Hematopoietic multipotent progenitor cell (in vitro differentiated cells): ENCODE measurements at places on chromosomes 4 and X.
A peak's percentile ranks its signal among the peaks of the same experiment; 100 is the strongest.

DNA sequence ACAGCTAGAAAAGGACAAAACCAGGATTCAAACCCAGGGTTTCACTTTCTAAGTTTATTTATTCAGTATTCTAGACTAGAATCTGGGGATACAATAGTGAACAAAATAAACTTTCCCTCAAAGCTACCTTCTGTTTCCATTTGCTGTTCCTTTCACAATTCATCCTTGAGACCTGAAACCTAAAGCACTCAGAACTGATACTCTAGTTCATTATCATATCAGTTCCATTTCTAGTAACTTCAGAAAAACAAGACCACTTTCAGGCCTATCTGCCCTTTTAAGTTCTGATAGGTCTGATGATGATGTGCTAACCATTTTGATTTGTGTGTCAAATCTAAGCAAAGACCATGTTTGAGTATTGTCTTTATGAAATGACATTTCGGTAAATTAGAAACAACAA lies 7.8 kb upstream of the XK start:
- DNase-seq, result no peak

- peak; percentile 85 for DNase-seq
These were observed 22.8 kb downstream of the CFAP99 start for GRCh38 chr4:2441393-2442174.

DNA sequence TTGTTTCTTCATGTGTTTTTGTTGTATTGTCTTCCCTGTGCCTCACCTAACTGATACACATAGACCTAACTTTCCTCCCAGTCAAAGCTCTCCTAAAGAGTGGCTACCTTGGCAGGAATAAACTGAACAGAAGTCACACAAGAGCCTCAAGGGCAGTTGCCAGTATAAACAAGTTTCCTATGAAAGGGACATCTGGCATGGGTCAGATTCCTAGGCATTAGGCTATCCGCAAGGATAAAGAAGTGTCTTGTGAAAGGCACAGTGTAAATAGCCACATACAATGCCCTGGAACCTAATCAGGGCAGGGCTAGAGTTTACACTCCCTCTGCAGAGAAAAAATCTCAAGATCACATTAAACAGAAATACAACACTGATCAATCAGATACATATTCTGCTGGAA lies 220.8 kb downstream of the SPANXN3 start:
- no peak for DNase-seq

DNA sequence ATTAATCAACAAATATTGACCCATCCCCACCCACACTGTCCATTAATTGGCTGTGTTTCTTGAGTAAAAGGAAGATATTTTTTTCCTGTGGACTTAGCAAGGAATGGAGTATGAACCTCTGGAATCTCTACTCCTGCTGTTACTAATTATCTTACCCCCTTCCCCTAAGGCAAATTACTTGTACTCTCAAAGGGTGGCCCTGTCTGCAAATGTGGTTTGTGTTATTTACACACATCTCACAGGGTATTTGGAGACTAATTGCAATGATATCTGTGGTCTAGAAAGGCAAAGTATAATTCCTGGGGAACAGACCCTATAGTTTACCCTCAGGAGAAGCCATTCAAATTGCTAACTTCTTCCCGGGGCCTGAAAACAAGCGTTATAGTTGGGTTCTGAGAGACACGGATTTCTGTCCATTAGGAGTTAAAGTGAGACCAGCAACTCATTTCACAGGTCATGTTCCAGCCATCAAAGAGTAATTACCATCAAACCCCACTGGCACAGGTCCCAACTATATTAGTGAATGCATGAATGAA lies 133.0 kb upstream of the RASGEF1B start:
- no peak for DNase-seq

GRCh38 chr4:73859614-73860088 lies 6.6 kb downstream of the PF4V1 start:
- no peak for DNase-seq

DNA sequence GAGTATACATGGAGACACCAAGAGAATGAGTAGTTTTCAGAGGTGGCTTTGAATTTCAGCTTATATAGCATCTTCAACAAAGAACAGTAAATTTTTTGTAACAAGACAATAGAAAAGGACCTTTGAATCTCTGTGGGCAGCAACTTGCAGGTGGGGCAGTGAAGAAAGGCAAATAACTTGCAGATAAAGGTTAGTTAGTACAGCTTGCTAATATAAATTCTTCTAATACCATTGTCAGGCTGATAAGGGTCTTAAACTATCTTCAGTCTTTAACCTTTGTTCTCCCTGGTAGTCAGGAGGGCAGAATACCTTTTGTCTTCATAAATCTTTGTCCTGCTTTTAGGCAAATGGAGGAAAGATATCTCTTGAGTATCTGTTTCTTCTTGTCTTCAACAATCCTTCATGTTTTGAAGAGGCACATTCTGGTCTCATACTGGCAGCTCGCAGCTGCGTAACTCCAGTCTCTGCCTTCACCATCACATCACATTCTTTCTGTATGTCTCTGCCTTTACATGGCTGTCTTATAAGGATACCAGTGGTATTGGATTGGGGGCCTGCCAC lies 16.0 kb downstream of the ANXA3 start:
- no peak for DNase-seq

DNA sequence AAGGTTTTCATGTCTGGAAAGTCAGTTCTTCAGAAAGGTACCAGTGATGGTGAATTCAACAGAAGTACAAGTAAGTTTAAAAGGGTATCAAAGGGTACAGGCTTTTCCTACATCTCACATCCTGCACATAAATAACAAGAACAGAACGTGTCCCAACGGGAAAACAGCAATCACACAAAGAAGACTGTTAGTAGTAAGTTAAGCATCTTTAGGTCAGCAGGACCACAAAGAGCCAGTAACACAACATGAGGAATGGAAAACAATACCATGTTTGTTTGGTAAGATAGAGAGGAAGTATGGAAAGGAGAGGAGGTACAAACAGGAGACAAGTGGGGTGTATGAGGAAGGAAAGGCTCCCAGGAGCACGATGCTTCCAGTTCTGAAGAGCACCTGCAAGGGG lies 43.2 kb downstream of the SAT1 start:
- no peak for DNase-seq

GRCh38 chr4:75345423-75345822 lies 168.8 kb downstream of the RCHY1 start:
- DNase-seq, result no peak

DNA sequence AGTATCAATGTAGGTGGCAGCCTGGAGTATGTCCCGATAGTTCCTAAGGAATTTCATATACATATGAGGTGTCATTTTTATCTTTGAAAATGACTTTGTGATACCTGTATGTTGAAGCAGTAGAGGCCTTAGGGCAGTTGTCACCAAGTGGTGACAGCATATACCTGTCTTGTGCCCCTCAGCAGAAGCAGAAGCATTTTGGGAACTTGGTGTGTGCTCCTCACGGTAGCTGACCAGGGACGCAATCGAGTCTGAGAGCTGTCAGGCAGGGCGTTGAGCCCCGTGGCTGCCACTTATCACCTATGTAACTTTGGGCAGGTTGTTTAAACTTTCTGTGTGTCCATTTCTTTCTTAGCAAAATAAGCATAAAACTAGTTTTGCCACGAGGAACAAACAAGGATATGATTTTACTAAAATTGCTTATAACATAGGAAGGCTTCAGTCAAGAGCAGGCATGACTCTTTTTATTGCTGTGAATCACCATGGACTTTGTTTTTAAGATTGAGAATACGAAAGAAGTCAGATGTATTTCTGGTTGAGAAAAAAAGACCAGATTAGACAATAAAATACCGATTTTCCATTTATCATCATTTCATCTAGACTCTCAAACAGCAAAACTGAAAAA lies 161.5 kb downstream of the CPE start:
- DNase-seq, result no peak

GRCh38 chrX:154019633-154020528 lies at the start of gene IRAK1:
Gene IRAK1, minus strand, starts transcription at chrX:154019902. Its CDS starts 90 bp downstream, at chrX:154019812.
- peak; percentile 54 for DNase-seq

DNA sequence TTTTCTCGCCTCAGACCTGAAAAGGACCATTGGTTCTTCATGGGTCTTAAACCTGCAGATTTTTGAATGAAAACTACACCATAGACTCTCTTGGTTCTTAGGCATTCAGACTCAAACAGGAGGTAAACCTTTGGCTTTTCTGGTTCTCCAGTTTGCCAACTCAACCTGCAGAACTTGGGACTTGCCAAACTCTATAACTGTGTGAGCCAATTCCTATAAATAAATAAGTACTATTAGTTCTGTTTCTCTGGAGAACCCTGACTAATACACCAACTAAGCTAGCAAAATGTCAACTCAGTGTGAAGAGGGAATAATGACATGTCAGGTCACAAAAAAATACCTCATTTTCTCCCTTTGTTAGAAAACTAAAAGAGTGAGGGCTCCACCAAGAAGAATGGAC lies 374.6 kb downstream of the RAB28 start:
- DNase-seq, result no peak

DNA sequence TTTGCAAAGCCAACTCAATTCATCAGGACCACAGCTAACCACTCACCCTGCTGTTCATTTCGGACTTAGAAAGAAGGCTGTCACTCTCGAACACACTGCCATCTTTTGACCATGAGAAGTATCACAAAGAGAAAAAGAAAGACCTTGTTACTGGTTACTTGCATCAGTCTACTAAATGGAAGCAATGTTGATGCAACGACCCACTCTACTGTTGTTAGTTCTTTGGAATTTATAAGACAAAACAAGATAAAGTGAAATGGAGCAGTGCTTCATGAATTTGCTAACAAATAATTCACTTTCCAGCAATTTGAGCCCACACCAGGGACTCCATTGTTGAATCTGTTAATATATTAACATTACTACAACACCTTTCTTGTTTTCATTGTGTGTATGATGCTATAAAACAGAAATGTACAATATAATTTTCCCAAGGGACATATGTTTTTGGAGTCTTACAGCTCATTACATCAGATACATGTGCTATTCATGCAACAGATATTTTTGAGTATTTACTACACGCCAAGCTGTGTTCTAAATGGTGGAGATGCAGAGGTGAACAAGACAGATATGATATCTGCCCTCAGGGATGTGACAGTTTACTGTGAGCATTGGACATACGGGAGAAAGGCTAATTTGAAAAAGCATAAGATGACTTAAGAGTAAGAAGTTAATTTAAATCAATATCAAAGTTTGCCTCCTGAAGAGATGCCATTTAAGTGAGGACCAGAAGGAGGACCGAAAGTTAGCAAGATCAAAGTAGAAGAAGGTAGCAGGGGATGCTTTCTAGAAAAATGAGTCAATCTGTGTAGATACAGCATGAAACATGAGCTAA lies 87.2 kb downstream of the AREG start:
- peak; percentile 79 for DNase-seq

GRCh38 chrX:137424679-137425078 lies 141.2 kb upstream of the ZIC3 start:
- DNase-seq, result no peak

DNA sequence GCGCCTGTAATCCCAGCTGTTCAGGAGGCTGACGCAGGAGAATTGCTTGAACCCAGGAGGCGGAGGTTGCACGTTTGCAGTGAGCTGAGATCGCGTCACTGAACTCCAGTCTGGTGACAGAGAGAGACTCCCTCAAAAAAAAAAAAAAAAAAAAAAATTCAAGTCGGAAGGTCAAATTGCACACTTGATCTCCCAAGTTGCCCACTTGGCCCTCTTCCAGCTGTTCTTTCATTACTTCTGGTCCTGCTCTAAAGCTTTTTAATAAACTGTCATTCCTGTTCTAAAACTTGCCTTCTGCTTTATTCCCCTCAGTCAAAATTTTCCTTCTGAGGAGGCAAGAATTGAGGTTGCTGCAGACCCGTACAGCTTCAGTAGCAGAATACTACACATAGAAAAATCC lies 2358.0 kb downstream of the ARAP2 start:
- no peak for DNase-seq

- no peak for DNase-seq
These were observed 684.9 kb downstream of the TRAM1L1 start for GRCh38 chr4:116400480-116400879.

DNA sequence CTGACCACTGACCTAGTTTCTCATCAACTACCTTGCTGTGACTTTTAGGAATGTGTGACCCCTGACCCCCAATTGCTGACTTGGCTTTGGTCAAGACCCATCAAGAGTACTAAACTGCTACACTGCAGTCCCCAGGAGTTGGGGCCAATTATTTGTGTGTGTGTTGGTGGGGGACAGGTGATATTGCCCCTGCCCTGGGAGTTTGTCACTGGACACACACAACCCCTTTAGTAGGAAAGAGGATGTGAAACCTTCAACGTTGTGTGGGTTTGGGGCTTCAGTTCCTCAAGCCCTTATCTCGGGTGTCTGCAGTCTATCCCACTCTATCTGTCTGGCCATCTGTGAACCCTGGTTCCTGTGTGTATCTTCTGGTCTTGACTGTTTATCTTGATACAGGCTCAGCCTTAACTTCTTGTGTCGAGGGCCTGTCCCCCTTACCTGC lies 6.5 kb downstream of the SASH3 start:
- peak; percentile 93 for DNase-seq

GRCh38 chr4:42488114-42488513 lies 90.8 kb downstream of the SHISA3 start:
- no peak for DNase-seq

GRCh38 chrX:49988143-49988542 lies 65.7 kb downstream of the CLCN5 start:
- DNase-seq, result no peak

DNA sequence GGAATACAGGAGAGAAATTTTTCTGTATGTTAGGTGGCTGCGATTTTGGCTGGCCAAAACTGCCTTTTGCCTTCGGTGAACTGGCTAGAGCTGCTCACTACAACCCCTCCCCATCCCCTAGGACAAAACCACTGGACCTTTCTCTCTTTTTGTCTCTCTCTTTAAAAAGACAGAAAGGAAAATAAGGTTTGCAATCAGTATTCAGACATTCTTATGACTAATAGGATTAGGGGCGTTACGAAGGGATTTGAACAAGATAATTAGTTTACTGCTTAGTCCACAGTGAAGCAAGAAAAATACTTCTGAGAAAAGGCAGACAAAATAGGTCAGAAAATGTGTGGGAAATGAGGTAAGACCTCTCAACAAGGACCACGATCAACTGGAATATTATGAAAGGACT lies 180.4 kb downstream of the SLIT2 start:
- no peak for DNase-seq

DNA sequence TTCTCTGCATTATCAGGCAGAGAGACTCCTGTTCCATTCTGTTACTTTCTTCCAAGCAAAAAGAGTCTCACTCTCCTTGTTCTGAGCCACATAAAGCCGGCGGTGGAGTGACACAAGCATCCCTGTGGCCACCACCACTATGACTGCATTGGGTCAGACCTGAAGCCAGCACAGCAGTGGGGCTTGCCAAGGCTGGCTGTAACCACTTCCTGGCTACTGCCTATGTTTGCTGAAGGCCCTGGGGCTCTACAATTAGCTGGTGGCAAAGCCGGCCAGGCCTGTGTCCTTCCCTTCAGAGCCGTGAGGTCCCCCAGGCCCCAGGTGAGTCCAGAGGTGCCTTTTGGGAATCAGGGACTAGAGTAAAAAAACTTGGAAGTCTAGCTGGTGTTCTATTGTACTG lies 31.8 kb downstream of the PLAC8 start:
- DNase-seq, result no peak

- no peak for DNase-seq
These were observed 360.9 kb upstream of the AGA start for GRCh38 chr4:177803151-177803550.

GRCh38 chr4:144955104-144955503 lies 142.9 kb downstream of the ANAPC10 start:
- DNase-seq, result no peak

- DNase-seq, result no peak
These were observed 213.4 kb upstream of the LNX1 start for GRCh38 chr4:53804719-53805118.
